ENCODE measurements at places on chromosomes 5 and 9. TPM values are rescaled to one million over a fixed set of nuclear protein-coding genes. Genes with fewer than 3 reads are reported as not detected.

DNA sequence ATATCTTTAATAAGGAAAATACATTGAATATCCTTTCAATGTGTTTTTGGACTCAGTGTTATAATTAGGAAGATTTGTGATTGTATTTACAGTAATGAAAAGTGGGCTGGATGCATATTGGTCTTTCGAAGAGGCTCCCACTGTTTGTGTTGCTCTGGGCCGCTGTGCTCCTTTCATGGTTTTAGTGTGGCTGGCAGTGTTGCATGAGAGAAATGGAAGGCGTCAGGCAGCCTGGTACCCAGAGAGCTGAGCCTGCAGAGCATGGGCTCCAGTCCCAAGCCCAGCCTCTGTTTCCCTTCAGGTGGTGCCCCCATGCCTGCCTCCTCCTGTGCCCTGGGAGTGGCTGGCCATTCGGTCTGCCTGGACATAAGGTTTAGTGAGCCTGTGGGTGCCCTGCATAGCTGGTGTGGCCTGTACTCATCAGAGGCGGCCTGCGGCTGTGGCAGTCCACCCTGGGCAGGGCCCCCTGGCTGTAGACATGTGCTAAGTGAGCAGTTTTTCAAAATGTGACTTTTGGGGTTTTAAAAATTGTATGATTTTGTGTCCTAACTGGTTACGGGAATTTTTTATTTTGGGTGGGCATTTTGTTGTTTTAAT lies 27.4 kb upstream of the FAM120AOS start:
- H3K4me3 ChIP-seq, result no peak overlapping the region
- no peak overlapping the region for H3K27ac ChIP-seq
- H3K36me3 ChIP-seq, result peaks cover 40% of the 10 kb centered on the region
- DNase-seq, result no peak
- H3K4me1 ChIP-seq, result peaks cover 23% of the 10 kb centered on the region

DNA sequence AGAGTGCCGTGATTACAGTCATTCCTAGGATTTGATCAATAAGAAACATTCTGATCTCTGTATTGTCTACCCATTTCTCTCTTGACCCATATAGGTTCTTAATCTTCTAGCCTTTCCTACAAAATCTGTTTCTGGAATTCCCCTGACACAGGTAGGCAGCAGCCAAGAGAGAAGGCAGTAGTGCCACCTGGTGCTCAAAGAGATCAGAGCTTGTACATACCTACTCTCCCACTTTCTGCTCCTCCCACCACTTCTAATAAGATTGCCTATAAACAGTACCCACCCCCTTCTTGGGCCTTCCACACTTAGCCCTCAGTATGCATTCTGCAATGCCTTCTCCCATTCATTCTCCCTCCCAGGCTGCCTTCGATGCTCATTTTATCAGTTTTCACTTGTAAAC lies 117.4 kb upstream of the RORB start:
- no peak overlapping the region for H3K27ac ChIP-seq
- DNase-seq, result peak; percentile 31
- no peaks in the 10 kb centered on the region for H3K36me3 ChIP-seq
- no peaks in the 10 kb centered on the region for H3K27me3 ChIP-seq
- H3K4me1 ChIP-seq, result no peaks in the 10 kb centered on the region
- no peak overlapping the region for H3K4me3 ChIP-seq

DNA sequence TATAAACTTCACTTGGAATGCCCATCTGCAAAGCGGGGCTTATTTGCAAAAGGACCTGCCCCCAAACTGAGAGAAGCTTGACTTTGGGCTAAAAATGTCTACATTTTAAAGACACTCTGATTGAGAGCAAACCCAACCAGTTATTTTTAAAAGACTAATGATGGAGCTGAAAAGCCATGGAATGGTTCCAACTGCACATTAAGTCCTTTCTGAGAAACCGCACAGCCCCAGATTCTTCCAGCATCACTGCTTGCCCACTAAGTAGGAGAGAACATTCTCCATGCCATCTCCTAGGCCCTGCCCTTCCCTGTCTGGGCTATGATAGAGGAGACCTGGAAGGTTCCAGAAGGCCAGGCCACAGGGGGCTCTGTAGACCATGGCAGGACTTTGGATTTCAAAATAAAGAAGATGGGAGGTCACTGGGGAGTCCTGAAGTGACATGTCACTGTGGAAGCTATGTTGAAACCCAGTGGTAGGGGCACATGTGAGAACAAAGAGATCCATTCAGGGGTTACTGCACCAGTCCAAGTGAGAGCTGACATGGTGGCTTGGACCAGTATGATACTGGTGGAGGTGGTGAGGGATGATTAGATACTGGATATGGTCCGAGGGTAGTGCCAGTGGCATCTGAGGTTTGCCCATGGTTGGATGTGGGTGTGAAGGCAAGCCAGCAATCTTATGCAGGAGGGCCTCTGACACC lies 179.2 kb downstream of the DAB2IP start:
- no peaks in the 10 kb centered on the region for H3K4me1 ChIP-seq
- no peak overlapping the region for H3K27ac ChIP-seq
- DNase-seq, result peak; percentile 1
- no peak overlapping the region for H3K4me3 ChIP-seq
- no peaks in the 10 kb centered on the region for H3K27me3 ChIP-seq

Gene PCDHA1
- total RNA-seq, result not detected

Gene KCNMB1
- total RNA-seq, result not detected

DNA sequence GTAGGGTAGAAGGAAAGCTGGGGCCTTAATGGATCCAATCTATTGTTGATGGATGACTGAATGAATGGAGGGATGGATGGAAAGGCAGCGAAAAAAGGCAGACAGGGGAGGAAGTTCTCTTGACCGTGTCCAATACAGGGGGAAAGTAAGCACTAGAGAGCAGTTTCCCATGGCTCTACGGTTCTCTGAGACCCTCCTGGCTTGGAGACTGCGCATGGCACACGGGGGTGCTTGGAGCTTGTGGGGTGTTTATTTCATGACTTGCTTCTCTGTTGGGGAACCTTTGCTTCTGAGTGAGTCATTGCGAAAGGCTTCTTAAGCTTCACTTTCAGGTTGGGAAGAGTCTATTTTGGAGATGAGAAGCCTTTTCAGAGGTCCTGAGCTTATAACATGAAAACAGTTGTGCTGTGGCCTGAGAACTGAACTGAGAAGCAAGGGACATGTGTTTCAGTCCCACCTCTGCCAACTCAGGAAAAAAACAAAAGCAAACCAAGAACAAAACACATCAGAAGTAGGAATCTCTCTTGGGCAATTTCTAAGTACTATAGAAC lies 12.8 kb upstream of the TEX48 start:
- H3K27me3 ChIP-seq, result peaks cover 2% of the 10 kb centered on the region
- DNase-seq, result peak; percentile 48
- H3K4me3 ChIP-seq, result no peak overlapping the region

DNA sequence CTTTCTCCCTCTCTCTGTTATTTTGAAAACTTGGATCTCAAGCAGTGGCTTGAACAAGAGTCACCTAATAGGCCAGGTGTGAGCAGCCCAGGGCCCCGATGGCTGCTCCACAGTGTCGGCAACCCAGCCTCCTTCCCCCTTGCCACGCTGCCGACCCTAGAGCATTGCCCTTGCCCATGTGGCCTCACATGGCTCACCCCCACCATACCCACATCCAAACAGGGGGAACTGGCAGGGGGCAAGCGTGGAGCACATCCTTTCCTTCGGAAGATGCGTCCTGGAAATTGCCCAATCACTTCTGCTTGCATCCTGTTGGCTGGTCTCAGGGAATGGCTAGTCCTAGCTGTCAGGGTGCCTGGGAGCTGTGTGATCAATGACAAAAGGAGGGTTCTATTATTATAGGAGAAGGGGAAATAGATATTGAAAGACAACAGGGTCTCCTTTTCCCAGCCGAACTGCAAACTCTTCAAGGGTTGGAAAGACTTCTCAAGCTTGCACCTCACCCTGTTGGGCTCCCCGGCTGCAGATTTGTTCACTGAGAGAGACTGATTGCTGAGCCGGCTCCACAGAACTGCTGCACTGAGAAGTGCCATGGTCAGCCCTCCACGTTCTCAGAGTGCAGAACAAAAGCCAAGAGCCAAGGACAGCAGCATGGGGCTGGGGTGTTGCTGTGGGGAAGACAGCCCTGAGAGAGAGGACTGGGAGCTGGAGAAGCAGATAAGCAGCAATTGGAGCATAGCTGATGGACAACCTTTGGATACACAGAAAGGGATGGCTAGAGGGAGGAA lies 8.3 kb upstream of the TIFAB start:
- peaks cover 25% of the 10 kb centered on the region for H3K27me3 ChIP-seq
- no peaks in the 10 kb centered on the region for H3K36me3 ChIP-seq
- no peak overlapping the region for H3K27ac ChIP-seq
- H3K4me1 ChIP-seq, result no peaks in the 10 kb centered on the region

DNA sequence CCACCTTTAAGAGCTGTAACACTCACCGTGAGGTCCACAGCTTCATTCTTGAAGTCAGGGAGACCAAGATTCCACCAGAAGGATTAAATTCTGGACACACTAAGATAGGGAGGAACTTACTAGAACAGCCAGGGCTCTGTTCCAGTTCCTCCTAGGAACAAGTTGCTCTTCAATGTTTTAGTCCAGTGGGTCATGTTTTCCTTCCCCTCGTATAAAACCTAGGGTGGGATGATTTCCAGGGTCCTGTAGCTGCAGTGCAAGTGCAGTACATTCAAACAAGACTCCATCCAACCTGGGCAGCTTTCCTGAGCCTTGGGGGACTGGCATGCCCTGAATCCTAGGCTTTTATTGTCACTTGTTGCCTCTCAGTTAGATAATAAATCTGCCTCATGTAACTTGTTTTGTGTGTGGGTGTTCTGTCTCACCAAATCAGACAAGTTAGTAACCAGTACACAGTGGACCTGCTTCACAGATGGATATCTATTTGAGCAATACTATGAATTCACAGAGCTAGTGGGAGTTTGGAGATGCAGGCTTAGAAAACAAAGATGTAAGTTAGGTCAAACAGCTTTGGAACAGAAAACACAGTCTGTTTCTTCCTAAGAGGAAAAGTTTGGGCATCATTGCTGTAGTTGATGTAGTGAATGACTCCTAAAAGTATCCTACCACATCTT lies 405.6 kb downstream of the GABRG2 start:
- no peaks in the 10 kb centered on the region for H3K36me3 ChIP-seq
- H3K4me3 ChIP-seq, result no peak overlapping the region
- H3K27ac ChIP-seq, result no peak overlapping the region

Gene ARRDC3
- total RNA-seq, result 17.9 TPM

Gene ORM2
- not detected for total RNA-seq

- no peaks in the 10 kb centered on the region for H3K27me3 ChIP-seq
- peaks cover 36% of the 10 kb centered on the region for H3K36me3 ChIP-seq
- DNase-seq, result no peak
- H3K4me1 ChIP-seq, result peaks cover 51% of the 10 kb centered on the region
Observed at GRCh38 chr5:14678773-14679334, 14.3 kb downstream of the OTULIN start.

GRCh38 chr5:36089989-36090388 lies 23.3 kb upstream of the UGT3A2 start:
- H3K27me3 ChIP-seq, result peaks cover 3% of the 10 kb centered on the region
- no peaks in the 10 kb centered on the region for H3K4me1 ChIP-seq
- H3K27ac ChIP-seq, result no peak overlapping the region
- H3K4me3 ChIP-seq, result no peak overlapping the region
- DNase-seq, result peak; percentile 26

Gene PRRX2
- total RNA-seq, result 0.86 TPM

DNA sequence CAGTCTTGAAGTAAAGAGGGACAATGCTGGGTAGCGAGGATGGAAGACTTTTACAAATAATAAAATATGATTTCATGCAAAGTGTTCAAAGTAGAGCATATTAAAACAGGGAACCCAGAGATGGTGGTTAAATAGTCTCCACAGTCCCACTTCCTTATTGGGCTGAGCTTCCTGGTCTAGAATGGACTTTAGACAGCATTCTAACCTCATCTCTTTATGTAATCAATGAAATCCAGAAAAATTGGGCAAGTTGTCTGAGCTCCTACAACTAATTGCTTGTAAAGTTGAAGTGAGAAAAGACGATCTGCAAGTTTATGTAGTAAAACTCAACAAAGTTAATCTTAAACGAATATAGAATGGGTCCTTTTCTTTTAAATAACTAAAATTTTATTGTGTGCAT lies 328.9 kb downstream of the PJA2 start:
- H3K36me3 ChIP-seq, result no peaks in the 10 kb centered on the region
- no peak overlapping the region for H3K4me3 ChIP-seq
- H3K27me3 ChIP-seq, result no peaks in the 10 kb centered on the region
- no peaks in the 10 kb centered on the region for H3K4me1 ChIP-seq

DNA sequence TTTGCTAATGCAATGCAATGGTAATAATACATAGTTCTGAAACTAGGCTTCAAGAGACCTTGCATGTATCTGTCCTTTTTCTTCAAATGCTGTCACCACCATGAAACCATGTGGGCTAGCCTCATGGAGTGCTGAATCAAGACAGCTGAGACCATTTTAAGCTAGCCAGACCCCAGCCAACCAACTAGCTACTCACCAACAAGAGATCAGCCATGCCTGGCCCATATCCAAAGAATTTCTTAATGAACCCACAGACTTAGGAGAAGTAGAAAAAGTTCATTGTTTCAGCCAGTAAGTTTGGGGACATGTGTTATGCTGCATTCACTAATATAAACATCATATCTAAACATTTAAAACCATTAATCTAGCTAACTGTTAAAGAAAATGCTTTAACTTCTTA lies 139.8 kb upstream of the EDIL3 start:
- no peak for DNase-seq
- H3K36me3 ChIP-seq, result no peaks in the 10 kb centered on the region
- no peak overlapping the region for H3K4me3 ChIP-seq
- no peaks in the 10 kb centered on the region for H3K27me3 ChIP-seq

- H3K4me1 ChIP-seq, result peaks cover 75% of the 10 kb centered on the region
- peaks cover 3% of the 10 kb centered on the region for H3K36me3 ChIP-seq
- peak overlapping the region; percentile 10 for H3K4me3 ChIP-seq
- H3K27me3 ChIP-seq, result peaks cover 2% of the 10 kb centered on the region
- peak overlapping the region; percentile 80 for H3K27ac ChIP-seq
Observed at GRCh38 chr5:134086943-134087305, 27.6 kb upstream of the TCF7 start.

DNA sequence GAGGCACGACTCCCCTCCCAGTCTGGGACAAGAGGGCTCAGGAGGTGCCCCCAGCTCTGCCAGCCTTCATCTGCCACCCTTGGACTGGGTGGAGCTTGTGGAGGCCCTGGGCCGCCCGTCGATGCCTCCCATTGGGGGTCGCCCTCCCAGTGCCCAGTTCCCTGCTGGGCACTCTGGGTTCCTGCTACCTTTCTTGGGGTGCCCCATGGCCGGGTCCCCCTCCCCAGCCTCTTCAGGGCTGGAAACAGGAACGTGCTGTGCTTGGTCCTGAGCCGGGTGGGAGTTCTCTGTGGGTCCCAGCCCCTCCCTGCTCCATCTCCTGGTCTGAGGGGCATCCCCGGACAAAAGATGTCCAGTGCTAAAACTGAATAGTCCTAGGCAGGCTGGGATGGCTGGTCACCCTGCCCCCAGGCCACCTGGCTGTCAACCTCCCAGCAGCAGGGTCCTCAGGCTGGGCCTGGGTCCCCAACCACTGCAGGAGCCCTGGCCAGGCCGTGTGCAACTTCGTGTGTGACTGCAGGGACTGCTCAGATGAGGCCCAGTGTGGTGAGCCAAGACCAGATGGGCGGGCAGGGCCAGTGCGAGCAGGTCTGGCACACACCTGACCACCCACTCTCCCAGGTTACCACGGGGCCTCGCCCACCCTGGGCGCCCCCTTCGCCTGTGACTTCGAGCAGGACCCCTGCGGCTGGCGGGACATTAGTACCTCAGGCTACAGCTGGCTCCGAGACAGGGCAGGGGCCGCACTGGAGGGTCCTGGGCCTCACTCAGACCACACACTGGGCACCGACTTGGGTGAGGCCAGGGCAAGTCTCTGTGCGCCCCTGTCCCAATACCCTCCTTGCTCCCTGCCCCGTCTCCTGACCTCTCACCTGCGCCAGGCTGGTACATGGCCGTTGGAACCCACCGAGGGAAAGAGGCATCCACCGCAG lies 784 bp downstream of the MAMDC4 start:
- no peak overlapping the region for H3K27ac ChIP-seq
- H3K4me3 ChIP-seq, result no peak overlapping the region
- H3K4me1 ChIP-seq, result peaks cover 8% of the 10 kb centered on the region
- peaks cover 7% of the 10 kb centered on the region for H3K36me3 ChIP-seq
- no peak for DNase-seq

Gene SPINK6
- total RNA-seq, result not detected

Gene DCAF10
- total RNA-seq, result 17.2 TPM

All from activated CD4-positive, alpha-beta memory T cell treated with anti-CD3 and anti-CD28 coated beads for 36 hours (primary cell).